GM18507 (cell line): ENCODE measurements at places on chromosomes 5 and 9.

- DNase-seq = no peak
These were observed 39.3 kb upstream of the TMEM171 start for GRCh38 chr5:73081093-73081492.

GRCh38 chr9:7507566-7508270 is 291.9 kb downstream of the DMAC1 start:
- no peak for DNase-seq

GRCh38 chr5:151671950-151672349 is 14.8 kb downstream of the SPARC start:
- no peak for DNase-seq

- DNase-seq = no peak
These were observed 41.1 kb upstream of the TEX48 start for GRCh38 chr9:114722937-114723620.

DNA sequence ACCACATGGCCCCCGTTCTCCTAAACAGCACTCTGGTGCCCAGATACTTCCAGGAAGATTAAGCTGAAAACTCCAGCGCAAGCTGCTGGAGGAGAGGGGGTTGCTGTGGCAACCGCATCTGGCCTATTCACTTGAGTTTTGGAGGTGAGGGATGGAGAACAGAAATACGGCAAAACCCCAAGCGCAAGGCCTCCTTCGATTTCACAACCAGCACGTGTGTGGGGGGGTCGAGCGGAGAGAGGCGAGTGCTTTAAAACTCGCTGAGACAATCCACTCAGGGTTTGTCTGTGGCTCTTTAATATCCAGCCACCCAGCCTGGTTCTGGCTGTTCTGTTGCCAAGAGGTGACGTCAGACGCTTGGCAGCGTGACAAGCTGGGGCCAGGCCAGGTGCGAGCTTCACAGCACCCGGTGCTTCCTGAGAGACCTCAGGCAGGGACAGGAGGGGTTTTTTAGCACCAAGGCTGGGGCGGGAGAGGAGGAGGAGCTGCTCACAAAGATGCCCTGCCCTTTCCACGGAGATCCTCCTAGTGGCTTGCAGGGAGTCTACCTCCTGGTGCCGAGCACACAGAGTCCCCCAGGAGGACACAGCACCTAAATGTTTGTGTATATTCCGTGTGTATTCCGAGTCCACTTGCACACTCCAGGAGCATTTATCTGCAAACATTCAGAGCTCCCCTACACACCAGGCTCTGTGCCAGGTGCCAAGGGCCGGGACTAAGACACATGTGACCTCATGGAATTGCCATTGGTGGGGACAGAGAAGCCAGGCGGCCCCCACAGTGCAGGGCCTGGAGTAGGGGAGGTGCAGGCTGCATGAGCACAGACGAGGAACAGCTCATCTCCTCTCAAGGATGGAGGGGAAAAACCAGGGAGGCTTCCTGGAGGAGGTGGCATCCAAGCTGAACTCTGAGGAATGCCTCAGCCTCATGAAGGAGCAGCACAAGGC is 194.6 kb downstream of the OLFM1 start:
- no peak for DNase-seq

DNA sequence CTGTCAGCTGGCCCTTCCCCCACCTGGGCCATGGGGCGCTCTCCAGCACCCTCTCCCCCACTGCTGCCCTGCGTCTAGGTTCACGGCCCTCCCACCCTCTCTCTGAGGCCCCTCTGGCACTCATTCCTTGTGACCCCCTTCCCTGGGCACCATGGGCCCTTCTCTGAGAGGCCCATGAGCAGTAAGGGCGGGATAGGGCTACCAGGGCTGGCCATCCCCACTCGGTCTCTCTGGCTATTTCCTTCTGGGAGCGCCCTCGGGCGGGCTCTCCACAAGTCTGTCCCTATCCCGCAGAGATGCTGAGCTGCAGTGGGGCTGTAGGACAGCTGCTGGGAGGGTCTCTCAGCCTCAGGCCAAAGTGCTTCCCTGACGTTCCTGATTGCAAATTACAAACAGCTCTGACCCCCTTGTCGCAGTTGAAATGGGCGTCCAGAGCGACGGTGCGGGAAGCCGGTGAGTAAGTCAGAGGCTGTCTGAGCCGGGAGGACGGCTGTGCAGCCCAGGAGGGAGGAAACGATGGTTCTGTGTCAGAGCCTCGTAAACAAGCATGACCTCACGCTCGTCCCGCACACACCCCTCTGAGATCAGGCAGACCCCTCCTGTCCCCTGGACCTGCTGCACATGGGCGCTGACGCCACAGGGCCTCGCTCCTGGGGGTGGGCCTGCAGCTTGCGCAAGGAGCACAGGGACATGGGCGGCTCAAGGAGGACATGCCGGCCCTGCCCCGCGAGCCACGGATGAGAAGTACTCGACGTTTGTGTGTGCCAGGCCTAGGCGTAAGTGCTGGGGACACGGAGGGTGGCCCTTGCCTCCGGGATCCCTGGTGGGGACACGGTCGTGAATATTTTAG is 36.3 kb upstream of the GFPT2 start:
- no peak for DNase-seq

DNA sequence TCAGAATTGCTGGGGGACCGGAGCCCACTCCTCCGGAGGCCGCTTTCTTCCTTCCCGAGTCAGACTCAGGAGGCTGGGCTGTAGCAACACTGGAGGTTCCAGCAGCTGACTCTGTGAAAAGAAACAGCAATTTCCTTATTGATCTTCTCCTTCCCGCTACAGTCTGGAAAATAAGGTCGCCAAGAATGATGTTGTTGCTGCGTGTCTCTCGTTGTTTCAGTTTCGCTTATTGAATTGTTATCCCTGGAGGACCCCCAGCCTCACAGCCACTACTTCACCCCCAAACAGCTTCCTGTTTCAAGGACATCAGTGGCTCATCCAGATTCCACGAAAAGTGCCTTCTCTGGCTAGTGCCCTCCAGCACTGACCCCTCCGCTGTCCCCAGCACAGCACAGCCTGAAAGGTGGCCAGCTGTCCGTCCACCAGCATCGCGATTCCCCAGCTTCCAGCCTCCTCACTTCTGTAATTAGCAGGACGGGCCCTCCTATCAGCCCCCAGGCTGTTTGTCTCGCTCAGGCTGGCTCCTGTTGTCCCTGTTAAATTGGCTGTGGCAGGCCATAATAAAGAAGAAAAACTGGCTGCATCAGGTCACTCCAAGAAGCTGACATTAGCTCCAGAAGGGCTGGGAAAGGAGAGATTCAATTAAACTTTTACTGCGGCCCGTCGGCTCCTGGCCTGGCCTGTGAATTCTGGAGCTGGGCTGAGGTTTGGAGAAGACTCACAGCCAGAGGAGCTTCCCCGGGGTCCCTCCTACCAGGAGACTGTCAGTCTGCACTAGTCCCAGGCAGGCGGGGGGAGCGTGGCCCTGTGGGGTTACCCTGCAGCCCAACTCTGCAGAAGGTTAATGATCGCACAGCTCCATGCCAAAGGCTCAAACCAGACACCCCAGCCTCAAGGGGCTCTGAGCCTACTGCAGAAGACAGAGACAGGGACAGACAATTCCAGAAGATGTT is 40.5 kb downstream of the OLFM1 start:
- DNase-seq = no peak

DNA sequence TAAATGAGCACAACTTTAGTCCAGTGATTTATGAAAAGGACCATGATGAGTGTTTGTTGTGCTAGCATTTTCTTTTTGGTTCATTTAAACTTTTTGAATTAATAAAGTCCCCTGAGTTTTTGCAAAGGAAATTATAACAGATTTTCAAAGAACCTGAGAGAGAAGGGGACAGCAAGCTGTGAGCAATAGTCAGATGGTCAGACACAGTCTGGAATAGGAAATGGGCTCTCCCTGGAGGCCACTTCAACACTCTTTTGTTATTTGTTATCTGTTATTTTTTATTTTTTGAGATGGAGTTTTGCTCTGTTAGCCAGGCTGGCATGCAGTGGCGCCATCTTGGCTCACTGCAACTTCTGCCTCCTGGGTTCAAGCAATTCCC is 171.1 kb downstream of the ARHGEF28 start:
- DNase-seq = no peak

- no peak for DNase-seq
These were observed 126.9 kb downstream of the PDE4D start for GRCh38 chr5:59766427-59767210.

DNA sequence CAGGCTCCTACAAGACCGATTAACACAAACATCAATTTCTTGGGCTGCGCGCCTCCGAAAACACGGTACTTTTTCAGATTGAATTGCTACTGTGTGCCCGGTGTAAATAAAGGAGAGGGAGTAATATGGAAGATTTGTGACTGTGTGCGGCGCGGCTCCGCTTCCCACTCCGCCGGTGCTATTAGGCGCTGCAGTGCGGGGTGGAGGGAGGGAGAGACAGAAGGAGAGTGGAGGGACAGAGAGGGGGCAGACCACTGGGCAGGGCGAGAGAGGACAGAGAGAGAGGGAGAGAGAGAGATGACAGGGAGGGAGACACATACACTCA is 24.7 kb upstream of the RNU6ATAC start:
- DNase-seq = no peak

DNA sequence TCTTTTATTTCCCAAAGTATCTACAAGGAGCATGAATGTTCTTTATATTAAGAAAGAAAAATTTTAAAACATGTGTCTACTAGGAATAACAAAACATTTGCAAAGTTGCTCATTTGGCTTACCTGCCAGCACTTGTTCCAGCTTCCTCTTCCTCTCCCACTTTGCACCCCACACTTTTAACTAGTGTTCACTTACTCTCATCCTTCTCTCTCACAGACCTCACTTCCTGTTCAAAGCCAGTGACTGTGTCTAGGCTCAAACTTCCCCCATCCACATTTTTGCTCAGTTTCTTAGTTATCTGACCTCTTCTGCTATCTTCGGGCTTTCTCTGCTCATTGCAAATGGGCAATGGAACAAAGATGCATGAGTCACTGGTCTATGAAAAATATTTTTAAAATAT is 512.2 kb upstream of the ZNF462 start:
- no peak for DNase-seq

DNA sequence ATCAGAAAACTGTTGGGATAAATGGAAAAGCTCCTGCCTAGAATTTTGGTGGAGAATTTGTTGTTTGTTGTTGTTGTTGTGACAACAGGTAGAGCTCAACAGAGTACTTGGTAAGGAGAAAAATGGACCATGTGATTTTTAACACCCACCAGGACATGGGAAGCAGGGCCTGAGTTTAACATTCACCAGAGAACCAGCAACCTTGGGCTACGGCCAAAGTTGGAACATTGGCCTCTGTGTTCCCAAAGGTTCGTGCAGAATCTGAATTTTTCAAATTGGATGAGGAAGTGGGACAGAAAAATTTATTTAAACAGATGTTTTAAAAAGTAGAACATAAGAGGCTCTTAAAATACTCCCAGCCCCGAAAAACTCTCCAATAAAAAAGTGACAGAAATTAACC is 127.0 kb downstream of the GNA14 start:
- no peak for DNase-seq

DNA sequence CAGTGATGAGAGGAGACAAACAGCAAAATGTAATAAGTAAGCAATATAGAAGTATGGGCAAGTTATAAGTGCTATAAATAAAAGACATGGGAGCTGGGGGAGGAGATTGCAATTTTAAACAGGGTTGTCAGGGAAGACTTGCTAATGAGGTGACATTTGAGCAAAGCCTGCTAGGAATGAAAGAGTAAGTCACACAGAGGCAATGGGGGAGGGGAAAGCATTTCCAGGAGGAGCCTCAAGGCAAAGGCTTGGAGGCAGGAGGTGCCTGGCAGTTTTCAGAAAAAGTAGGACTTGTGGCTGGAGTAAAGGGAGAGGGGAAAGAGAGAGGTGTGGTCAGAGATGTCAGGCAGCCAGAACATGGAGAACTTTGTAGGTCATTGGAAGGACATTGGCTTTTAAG is 124.4 kb upstream of the NMUR2 start:
- DNase-seq = no peak

GRCh38 chr5:180523629-180524466 is 29.7 kb downstream of the CNOT6 start:
- no peak for DNase-seq

DNA sequence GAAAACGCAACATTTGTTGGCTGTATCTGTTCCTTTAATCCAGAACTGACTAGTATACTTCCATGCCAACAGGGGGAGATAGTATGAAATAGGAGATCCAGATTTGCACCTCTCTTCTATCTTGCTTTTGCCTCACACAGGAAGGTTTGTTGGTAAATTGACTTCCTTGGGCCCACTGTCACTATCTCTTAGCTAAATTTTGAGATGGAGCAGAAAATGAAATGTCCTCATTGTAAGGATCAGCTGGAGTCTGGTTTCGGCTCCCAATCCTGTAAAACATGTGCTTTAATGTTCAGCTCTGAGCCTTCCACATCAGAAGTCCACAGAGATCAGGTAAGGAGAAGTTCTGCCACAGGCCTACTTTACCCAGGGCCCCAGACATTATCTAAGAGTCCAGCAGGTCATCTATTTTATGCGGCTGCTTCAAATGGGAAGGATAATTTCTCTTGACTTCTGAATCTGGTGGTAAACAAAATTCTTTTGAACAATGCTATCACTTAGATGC is 176.8 kb downstream of the FER start:
- DNase-seq = no peak

- DNase-seq = no peak
These were observed 723.3 kb downstream of the CETN3 start for GRCh38 chr5:89686081-89686765.

DNA sequence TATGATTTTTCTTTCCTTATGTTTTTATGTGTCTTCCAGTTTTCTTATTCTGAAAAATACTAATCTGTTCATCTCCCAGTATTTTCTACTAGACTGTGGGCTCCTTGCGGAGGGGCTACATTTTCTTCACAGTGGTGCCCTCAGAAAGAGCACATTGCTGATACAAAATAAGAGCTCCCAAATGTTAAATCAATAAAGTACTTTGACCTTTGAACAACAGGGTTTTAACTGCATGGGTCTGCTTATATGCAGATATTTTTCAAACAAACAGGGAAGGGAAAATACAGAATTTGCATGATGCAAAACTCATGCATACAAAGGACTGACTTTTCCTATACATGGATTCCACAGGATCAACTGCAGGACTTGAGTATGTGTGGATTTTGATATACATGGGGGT is 79.9 kb upstream of the ACO1 start:
- DNase-seq = no peak

- DNase-seq = no peak
These were observed 592.9 kb upstream of the C9orf72 start for GRCh38 chr9:28166179-28166578.

- no peak for DNase-seq
These were observed 211.1 kb downstream of the DMRTA1 start for GRCh38 chr9:22657713-22658112.

DNA sequence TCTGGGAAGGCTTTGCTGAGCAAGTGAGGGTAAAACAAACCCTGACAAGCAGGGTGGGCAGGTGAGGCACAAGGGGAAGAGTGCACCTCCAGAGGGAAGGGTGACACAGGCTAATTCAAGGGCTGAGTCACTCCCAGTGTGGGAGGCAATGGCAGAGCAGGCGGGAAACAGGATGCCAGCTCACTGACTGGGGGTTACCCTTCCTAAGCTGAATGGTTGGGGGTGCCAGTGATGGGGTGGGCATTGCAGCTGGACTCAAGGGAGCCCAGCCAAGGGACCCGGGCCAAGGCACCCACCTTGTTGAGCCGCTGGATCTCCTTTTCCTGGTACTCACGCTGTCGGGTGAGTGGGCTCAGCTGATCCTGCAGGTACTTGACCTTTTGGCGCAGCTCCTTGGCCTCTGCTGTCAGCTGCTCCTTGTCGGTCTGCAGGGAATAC is 18.4 kb downstream of the GPX3 start:
- no peak for DNase-seq

- DNase-seq = no peak
These were observed 17.4 kb upstream of the MRNIP start for GRCh38 chr5:179875741-179876609.

- no peak for DNase-seq
These were observed 590 bp downstream of the RASGRF2 start for GRCh38 chr5:80960531-80961375.

GRCh38 chr5:94064025-94064424 is 322.6 kb upstream of the POU5F2 start:
- DNase-seq = no peak

GRCh38 chr9:129400001-129400970 is 220.6 kb downstream of the C9orf50 start:
- no peak for DNase-seq
